Ovary (tissue), 10 donors: ENCODE measurements at places on chromosomes 2 and 18.

DNA sequence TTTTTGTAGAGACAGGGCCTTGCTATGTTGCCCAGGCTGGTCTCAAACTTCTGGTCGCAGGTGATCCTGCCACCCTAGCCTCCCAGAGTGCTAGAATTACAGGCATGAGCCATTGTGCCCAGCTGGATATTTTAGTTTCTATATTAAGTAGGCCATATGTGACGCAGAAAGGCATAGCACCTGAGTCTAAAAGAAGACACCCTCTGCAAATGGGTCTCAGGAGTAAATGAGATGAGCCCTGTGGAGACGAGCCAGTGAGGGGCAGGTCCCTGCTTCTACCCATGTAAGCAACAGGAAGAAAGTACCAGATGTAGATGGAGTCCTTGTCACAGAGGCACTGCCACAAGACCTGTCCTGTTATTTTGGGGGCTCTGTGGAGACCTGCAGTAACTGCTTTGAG, 322.4 kb downstream of the PTPRM start:
- no peak for DNase-seq

DNA sequence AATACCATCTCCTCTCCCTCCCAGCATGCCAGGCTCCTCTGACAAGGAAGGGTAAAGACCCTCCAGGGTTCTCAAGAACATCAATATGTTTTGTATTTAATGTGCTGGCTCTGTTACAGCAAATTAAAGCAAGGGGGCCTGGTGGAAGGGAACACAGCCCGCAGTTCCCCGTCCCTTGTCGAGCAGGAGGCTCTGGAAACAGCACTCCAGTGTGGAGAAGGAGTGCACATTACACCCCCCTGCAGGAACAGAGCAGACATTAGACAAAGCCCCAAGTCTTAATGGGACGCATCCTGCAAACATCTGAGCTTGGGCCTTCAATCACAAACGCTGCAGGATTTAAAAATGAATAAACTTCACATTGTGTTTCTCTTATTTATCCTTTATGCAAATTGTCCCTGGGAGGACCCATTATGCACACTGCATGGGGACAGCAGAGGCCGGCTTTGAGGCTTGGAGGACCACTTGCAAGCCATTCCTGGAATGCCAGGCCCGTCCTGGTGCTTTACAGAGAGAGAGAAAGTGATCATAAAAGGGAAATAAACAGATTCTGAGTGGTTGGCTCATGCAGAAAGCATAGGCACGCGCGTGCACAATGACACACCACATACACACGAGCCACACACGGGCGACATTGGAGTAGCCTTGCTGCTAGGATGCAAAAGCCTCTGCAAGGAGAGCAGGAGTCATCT, 328.7 kb downstream of the SMAD2 start:
- DNase-seq = no peak

DNA sequence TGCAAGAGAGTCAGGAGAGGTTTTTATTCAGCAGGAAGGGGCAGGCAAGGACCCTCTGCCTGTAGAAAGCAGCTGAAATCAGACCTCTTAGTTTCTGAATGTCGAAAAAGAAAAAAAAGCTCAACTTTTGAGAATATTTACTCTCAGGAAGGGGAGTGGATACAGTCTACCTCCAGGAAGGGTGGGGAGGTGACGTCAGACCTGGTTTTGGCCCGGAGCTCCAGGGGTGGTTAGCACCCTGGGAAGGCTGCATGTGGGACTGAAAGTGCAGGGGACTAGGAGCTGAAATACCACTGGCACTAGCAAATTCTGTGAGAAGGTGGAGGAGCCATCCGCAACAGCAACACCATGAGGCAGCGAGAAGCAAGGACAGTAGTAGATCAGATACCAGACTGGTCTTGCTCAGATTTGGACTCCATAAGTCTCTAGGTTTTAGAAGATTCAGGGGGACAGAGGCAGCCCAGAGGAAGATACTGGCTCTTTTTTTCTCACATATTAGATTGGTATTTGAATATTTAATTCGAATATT, 19.8 kb downstream of the MC2R start:
- DNase-seq = no peak

GRCh38 chr2:180062178-180062577, 55.1 kb upstream of the CWC22 start:
- no peak for DNase-seq

DNA sequence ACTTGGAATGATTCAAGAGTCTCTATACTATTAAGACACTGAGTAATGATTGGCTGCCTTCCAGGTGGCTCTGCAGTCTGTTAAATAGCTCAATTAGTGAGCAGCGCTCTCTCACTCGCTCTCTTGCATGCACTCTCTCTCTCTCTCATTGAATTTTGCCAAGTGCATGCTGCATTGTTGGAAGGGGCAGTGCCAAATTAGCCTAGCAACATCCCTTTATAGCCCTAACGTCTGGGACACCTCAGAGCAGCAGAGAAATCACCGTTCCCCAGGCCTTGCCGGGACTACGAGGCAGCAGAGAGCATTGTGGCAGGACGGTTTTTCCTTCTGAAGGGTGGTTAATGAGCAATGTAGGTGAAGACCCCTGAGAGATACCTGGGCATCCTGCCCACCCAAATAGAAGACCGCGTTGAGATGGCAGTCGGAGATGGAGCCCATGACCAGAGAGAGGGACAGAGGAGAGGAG, 447.6 kb upstream of the POU3F3 start:
- DNase-seq = no peak

DNA sequence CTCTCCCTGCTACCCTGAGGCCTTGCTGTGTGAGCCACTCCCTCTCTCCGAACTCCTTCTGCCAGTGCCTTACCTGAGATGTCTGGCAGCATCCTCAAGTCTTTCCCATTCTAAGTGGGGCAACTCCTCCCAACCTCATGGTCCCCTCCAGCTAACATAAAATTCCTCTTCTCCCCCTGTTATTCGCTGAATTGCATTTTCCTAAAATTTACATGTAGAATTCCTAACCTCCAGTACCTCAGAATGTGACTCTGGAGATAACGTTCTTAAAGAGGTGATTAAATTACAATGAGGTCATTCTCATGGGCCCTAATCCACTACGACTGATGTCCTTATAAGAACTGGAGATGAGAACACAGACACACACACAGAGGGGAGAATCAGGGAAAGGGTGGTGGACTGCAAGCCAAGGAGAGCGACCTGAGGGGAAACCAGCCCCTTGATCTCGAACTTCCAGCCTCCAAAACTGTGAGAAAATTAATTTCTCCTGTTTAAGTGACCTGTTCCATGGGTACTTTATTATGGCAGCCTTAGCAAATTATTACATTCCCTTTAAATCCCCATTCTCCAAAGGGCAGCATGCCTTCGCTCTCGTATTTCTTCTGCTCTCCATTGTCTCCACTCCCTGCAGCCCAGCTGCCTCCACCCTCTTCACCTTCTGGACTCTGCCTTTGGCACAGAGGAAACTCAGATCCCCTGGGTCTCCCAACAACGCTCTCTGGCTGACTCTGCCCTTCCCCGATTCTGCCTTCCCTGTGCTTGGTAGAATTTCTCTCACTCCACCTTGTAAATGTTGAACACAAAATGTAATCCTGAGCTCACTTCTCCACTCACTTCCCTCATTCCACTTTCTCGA, 70.5 kb downstream of the TGIF1 start:
- DNase-seq = no peak

- no peak for DNase-seq
Observed at GRCh38 chr2:160368988-160369930, 124.3 kb downstream of the RBMS1 start.

- DNase-seq = no peak
Observed at GRCh38 chr2:12921321-12921720, 204.6 kb downstream of the TRIB2 start.

DNA sequence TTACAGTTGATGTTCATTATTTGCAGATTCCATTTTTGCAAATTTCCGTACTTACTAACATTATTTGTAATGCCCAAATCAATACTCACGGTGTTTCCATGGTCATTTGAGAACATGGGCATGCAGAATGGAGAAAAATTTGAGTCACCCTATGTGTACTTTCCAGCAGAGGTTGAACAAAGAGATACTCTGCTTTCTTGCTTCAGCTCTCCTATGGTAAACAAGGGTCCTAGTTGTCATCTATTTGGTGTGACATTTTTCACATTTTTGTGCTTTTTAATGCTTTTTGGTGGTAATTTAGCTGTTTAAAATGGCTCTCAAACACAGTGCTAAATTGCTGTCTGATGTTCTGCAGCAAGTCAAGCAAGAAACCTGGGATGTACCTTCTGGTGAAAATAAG, 444.4 kb upstream of the CELF4 start:
- DNase-seq = no peak

DNA sequence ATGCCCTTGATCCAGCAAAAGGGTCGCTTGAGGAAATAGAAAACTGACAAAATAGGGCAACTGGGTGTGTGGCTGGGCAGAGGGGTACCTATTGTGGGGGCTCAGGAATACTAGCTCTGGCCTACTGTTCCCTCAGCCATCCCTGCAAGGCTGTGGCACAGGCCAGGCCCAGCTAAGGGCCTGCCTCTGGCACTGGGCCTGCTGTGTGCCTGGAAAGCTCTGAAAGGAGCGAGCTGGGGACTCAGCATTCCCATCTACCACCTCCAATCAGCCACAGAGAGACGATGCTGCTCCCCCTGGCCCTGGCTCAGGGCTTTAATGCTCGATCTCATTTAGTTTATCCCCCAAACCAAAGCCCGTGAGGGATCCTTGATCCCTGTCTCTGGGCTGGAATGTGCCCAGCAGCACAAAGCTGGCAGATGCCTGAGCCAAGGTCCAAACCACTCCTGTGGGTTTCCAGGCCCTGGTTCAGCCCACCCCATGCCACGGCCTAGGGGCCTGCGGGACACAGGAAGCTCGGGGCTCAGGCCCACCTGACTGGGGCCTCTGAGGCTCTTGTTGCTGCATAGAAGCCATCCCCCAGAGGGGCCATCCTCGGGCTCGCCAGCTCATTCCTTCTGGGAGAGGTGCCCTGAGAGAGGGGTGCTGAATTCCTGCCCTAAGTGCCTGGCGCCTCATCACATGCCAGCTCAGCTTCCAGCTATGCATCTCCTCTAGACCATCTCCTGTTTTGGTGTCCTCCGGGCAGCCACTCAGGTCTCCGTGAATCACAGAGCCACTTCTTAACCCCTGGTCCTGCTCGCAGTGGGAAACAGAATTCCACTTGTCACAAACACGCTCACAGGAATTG, 43.0 kb upstream of the KCNF1 start:
- DNase-seq = no peak

DNA sequence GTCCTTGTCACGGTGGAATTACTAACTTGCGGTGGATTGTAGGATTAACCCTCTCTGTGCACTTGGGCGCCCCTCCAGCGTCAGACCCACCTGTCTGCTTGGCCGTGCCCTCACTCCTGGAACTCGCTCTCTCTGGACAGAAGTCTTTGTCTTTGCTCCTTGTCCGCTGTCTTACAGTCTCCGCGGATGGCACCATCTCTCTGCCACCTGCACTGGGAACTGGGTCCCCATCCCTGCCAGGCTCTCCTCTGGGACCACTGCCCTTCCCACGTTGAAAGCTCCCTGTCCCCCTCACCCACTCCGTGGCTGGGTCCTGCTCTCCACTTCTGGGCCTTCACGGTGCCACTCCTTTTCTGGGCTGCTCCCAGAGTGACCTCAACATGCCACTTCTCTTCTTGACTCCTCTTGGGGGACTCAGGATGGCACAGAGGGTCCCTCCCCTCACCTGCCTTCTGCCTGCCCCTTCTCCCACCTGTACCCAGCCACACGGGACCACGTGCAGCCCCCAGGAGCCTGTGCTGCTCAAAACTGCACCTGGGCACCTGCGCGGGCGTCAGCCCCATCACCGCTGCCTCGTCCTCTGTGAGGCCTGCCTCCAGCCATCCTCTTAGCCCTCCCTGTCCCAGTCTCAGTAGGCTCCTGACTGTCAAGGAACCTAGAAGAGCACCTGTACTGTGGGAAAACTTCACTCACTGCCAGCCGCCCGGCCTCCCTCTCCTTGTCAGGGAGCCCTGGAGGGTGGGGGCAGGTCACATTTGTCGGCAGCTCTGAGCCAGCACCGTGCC, 11.1 kb downstream of the CNDP2 start:
- no peak for DNase-seq

GRCh38 chr2:9021563-9022211, 18.2 kb upstream of the MBOAT2 start:
- DNase-seq = no peak

DNA sequence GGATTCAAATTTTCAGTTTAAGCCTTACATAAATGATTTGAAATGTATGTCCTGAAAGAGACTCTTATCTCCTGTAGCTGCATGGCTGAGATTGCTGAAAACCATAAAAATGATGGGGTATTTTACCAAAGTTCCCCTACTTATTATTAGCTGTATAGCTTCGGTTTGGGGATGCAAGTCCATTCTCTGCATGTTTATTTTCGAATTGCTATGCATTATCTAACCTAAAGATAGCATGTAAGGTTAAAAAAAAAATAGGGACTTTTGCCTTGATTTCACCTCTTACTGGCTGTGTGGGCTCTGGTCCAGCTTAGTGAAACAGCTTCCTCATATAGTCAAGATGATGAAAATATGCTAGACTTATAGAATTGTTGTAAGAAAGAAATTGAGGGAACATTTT, 14.0 kb upstream of the ACOXL start:
- DNase-seq = no peak

GRCh38 chr18:26454192-26454591, 94.2 kb downstream of the KCTD1 start:
- DNase-seq = no peak

DNA sequence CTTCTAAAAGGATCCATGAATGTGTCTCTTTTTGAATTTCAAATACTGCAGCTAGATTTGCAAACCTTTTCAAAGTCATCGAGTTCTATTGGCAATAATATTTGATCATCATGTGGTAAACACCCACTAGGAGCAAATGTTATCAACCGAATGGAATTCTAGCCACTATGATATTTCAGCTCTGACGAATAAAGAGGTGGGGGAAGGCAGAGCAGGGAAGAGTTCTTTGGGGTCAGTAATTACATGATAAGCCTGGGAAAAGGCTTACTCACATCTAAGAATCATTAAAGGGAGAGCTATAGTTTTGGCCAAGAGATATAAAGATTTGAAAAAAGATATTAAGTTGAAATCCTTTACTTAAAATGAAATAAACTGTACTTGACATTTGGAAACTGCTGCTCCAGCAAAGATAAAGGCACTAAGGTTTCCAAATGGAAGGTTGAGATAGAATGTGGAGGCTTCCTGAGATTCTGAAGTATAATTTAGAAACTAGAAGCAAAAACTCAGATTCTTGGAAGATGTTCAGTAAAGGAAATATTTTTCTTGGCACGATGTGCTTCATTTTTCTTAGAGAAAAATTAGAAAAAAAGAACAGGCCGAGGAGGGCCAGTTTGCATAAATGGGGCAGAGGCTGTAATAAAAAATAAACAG, 104.7 kb upstream of the ARHGAP28 start:
- no peak for DNase-seq

- DNase-seq = no peak
Observed at GRCh38 chr2:170548304-170548703, 166.8 kb upstream of the SP5 start.
